ENCODE measurements at places on chromosomes 1 and 21. TPM values are rescaled to one million over a fixed set of nuclear protein-coding genes. Genes with fewer than 3 reads are reported as not detected.

- DNase-seq = no peak
Measured at GRCh38 chr1:212470059-212470458, 37.3 kb downstream of the NENF start.

DNA sequence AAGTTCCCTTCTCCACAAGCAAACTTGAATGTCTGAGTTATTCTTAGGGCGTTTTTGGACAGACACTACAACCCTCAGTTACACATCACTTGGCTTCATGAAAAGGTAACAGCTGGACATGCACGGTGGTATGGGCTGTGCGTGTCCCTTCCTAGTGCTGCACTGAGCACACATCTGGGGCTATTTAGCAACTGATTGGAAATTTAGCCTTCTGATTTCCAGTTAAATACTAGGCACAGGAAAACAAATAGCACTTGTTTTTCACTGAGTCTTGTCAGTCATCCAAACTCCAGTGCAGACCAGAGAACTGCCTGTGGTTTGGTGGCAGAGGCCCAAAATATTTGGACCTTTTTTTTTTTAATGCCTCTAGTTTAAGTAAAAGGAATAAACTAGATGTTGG lies 134.7 kb downstream of the TGFBR3 start:
- DNase-seq = no peak

- no peak for DNase-seq
Measured at GRCh38 chr1:91075233-91076135, 53.6 kb upstream of the ZNF644 start.

DNA sequence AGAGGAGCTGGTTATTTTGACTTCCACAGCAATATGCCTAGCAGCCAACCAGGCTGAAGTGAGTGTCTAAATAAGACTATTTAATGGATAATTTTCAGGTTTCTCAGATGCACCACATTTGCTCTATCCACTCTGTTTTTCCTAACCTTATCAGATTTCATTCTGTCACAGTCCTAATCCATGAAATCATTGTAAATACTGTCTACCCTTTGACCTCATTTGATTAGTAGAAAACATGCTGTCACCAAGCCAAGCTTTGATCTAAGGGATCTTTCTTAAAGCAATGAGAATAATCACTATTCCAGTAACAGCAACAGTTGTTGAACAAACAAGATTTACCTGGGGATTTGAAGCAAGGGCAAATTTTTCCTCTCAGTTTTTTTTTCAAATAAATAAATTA lies 595.6 kb downstream of the LTN1 start:
- no peak for DNase-seq

- DNase-seq = no peak
Measured at GRCh38 chr1:55378582-55378981, 163.4 kb upstream of the USP24 start.

The CHI3L2 gene
- total RNA-seq = not detected
